T47D (cell line): ENCODE measurements at places on chromosomes 11 and 22.

GRCh38 chr11:124168796-124169195 lies 14.3 kb upstream of the OR10D3 start:
- DNase-seq = no peak

GRCh38 chr11:133552938-133553337 lies 20.6 kb upstream of the OPCML start:
- DNase-seq = no peak

DNA sequence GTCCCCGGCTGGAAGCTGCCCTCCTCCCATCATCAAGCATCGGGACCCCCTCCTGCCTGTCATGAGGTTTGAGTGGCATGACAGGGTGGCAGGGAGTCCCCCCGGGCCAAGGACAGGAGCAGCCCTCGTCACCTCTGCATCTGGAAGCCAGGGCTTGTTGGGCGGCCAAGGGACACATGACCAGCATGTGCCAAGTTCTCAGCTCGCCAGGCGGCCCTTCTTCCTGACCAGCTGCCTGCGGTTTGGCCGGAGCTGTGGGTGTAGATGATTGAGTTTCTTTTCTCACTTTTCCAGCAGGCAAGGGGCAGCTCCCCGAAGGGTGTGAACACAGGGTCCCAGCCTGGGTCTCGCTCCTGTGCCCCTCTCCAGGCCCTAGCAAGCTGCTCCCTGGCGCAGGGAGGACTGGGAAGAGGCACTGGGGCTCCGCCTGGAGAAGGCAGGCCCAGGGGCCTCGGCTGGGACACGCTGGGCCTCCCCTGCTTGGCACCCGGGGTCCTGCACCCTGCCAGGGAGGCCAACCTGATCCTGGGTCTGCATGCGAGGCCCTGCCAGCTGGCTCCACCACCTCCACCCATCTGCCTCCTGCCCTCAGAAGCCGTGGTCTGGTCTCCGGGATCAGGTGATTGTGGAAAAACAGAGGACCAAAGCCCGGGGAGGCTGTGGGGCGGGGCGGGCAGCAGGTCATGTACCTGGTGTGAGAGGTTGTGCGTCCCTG lies 13.4 kb downstream of the ARHGAP8 start:
- DNase-seq = no peak

DNA sequence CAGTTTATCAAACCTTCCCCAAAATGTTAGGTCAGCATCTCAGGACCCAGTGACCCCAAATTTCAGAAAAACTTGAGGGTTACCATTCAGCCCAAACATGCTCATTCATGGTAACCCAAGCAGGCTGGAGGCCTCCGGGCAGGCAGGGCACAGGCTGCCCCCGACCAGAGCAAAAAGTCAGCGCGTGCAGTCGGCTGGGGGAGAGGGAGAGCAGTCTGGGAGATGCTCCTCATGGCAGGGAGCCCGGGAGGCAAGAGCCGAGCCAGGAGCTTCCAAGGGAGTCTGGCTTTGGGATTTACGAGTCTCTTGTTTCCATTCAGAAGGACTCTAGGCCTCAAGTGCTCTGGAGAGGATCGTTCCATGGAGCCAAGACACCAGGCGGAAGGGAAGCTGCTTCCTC lies 45.7 kb downstream of the RPUSD4 start:
- no peak for DNase-seq

GRCh38 chr11:106745941-106746340 lies 272.3 kb downstream of the GUCY1A2 start:
- DNase-seq = no peak

GRCh38 chr11:47106798-47107411 lies 69.8 kb downstream of the ARFGAP2 start:
- no peak for DNase-seq

GRCh38 chr22:50031189-50032091 lies 18.9 kb upstream of the IL17REL start:
- DNase-seq = no peak

DNA sequence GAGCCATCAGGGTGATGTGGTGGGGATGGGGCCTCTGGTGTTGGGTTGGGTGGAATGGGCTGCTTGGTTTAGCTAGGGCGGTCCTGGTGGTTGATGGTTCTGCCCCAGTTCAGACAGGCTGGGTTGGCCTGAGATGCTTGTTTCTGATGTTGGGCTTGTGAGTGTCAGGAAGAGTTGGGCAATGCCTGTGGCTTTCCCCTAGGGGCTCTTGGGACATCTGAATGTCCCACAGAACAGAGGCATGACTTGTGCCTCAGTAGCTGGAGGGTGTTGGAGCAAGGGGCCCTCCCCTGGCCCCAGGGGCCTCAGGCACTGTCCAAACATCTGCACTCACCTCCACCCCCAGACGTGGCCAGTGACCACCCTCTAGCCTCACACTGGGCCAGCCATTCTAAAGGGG lies 14.0 kb upstream of the CTSD start:
- no peak for DNase-seq

GRCh38 chr11:127890030-127890615 lies 697.2 kb downstream of the ETS1 start:
- DNase-seq = no peak

DNA sequence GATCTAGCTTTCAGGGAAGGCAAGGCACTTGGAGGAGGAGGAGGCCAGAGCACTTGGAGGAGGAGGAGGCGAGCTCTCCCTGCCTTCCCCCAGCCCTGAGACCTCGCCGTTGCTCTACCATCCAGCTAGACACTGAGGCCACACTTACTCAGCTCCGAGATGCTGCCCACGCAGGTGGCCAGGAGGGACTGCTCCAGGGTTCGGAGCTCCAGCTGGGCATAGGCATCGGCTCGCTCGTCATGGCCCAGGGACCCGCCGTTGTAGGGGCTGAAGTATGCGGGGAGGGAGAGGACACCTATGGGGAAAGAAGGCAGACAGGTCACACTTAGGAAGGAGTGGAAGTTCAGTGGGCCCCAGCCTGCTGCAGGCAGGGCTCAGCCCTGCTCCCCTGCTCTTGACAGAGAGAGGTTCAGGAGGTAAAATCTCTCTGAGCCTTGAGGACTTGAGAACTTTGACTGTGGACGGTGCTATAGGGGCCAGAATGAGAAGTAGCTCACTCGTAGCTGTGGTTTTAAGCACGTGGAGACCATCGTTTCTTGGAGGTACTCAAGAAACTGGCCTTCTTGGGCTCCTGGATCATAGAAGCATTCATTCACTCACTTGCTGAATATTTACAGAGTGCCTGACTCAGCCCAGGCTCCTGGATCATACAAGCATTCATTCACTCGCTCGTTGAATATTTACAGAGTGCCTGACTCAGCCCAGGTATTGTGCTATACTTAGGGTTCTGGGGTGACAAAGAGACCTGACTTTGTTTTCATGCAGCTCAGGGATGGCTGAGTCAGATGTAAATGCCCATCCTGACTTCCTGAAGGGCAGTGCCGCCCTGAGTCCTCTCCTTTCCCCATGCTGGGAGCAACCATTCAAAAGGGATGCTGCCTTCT lies 99.2 kb downstream of the NAT10 start:
- DNase-seq = no peak

DNA sequence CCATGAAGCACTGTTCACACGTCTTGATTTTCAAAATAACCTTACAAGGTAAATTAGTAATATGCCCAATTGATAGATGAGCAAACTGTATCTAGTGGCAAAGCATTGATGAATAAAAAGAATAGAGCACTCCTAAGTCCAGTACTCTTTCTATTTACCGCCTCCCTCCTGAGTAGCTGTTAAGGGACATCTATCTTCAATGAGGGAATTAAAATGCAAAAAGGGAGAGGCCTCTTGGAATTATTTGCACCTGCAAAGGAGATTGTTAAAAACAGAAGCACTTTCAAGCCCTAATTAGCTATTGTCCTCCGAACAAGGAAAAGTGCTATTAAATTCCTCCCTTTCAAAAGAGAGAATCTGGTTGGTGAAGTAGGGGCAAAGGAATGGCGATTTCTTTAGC lies 6.8 kb upstream of the GALNT18 start:
- no peak for DNase-seq

DNA sequence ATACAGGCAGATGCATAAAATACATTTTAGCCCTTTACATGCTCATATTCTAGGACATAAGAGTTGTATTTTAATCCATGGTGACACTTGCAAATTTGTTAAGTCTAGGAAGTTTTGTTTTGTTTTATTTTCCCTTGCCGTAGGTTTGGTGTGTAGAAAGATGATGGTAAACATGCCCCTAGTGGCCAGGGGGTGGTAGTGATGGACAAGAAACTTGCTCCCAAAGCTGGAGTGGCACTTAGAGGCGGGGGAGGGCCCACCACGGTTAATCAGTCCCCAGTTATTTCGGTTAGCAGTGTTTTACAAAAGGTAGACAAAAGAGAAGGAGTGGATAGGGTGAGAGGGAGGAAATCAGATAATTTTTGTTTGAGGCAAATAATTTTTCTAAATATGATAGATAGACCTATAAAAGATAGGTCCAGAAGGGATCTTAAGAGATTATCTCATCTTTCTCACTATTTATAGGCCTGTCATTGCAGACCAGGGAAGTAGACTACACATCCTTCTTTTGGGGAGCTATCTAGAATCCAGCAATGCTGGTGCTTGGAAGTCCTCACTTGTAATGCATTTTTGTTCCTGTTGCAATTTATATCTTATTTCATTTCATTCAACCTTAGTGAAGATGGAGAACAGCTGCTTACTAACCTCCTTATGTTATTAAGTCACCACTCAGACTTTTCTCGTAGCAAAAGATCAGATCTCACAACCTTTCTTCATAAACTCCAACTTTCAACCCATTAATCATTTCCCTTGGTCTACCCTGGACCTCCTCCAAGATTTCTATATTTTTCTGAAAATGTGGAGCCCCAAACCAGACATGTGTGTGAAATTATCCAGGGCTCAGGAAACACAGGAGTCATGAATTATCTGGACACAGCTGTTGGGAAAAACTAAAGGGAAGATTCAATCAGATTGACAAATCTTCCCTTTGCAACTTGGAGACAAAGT lies 5.9 kb upstream of the BDNF start:
- DNase-seq = no peak

GRCh38 chr11:57357856-57358255 lies 19.7 kb downstream of the P2RX3 start:
- DNase-seq = no peak

DNA sequence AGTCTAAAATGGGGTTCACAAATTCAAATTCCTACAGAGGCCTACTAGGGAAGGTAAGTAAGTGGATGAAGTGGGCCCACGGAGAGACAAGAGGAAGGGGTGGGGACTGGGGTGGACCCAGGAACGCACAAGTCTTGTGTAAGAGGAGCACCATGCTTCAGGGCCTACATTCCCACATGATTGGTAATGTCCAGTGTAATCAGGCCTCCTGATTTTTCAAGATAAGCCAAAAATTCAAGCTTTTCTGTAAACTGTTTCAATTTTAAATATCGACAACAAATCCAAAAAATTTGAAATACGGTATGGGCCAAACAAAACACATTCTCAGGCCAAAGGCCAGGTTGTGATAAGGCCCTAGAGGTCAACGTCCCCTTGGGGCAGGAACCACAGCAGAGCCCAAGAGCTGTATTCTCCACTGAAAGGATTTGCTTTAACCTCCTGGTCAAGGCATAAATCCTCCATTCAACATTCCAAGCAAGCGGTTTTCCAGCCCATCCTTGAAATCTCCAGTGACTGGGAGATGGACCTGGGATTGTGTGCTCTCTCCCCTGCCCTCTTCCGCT lies 116.4 kb downstream of the TRIM29 start:
- DNase-seq = no peak

- DNase-seq = no peak
These were observed 774 bp upstream of the MRGPRG start for GRCh38 chr11:3219281-3219892.

- DNase-seq = no peak
These were observed 18.0 kb upstream of the POLA2 start for GRCh38 chr11:65243797-65244196.

DNA sequence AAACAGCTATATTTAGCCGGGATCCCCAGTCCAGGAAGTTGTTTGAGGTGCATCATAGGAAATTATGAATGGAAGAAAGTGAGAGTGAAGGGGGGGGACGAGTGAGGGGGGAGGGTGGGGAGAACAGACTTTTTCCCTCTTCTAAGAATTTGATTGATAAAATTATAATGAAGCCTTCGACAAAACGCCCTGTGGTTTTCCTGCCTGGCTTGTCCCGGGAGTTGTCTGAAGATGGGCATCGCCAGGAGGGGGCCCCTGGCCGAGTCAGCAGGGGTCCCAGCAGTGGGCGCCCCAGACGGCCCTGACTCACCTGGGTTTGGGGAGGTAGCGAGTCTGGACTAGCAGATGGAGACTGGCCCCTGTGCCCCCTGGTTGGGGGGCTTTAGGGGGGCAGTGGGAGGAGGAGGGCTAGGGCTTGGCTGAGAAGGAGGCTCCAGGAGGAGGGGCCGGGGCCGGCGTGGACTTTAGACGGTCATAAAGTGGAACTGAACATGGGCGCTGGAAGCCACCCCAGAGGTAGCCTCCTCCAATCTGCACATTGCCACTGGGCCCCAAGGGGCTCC lies 336 bp upstream of the LIF start:
- no peak for DNase-seq

- DNase-seq = no peak
These were observed 46.0 kb downstream of the CELF1 start for GRCh38 chr11:47506795-47507562.

DNA sequence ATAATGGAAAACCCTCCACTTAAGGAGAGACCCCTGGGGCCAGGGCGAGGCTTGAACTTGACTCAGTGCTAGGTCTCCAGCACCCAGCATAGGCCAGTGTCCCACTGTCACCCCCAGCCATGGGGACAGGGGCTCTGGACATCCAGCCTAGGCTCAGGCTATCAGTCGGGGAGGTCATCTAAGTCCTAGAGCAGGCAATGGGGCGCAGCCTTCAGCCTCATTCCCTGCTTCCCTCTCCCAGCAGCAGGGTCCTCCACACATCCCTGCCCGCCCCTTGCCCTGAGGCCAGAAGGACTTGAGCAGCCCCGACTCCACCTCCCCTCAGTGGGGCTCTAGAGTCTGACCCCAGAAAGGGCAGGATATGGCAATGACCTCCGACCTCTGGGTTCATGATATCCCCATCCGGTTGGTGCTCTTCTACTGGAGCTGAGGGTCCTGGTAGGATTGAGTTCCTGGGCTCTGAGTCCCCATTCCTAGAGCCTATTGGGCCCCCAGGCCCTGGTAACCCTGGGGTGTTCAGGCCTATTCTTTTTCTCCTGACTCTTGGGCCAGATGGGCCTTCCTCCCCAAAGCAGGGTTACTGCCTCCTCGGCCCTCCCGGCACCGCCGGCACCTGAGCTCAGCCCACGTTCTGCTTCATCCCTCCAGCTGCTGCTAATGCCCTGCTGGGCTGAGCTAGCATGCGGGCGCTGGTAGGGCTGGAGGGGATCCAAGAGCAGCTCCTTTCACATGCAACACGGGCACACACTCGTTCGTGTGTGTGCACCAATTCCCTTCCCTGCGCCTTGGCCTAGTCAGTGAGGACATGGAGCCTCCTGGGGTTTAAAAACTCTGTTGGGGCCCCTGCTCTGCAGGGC lies 4.4 kb downstream of the CST6 start:
- DNase-seq = no peak
